Stimulated activated CD8-positive, alpha-beta memory T cell treated with anti-CD3 and anti-CD28 coated beads, Interleukin-2, amount 100 ng/mL, for 48 hours (primary cell): ENCODE measurements at places on chromosomes 12 and 14.

- DNase-seq, result no peak
These were observed 65.4 kb downstream of the C14orf132 start for GRCh38 chr14:96104469-96105057.

- no peak for DNase-seq
These were observed 245.8 kb upstream of the NAV3 start for GRCh38 chr12:77584860-77585259.

DNA sequence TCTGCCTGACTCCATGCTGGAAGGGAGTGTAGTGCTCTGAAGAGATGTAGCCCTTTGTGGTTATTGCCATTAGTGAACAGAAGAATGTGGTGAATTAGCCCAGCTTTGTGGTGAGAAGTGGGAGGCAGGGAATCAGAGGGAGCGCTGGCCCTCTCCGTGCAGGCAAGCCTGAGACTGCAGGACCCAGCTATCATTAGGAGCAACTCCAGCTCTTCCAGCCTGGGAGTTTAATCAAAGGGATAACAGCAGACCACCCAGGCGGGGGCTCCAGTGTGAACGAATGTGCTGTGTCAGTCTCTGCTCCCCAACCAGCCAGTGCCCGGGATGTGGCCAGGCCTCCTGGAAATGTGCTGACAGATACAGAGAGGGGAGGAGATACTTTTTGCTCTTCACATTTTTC, 142.7 kb downstream of the TTLL5 start:
- DNase-seq, result no peak

DNA sequence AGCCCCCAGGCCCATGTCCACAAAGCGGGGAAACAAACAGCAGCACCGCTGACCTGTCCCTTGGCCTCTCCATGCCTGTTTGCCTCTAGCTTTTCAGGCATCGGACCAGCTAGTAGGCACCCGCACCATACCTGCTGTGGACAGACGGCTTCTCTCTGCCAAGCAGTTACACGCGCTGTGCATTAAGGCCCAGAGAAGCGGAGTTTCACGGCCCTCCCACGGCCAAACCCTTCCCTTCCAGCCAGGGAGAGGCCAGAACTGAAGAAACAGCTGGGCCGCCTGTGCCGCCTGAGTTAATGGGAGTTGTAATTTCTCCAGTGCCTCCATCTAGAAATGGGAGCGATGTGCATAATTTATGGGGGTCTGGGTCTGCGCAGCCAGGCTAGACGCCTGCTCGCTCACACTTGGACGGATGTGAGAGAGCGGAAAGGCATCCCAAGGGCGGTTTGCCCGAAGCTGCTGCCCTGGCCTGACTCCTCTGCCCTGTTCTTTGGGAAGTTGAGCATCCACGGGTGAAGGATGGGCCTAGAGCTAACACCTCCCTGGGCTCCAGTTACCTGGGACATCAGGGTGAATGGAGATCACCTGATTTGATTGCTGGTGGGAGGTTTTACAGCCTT, 89.7 kb upstream of the BCL11B start:
- no peak for DNase-seq

- no peak for DNase-seq
These were observed 7.4 kb upstream of the EPS8 start for GRCh38 chr12:15796493-15797141.

- DNase-seq, result no peak
These were observed 105.2 kb downstream of the BBS10 start for GRCh38 chr12:76242813-76243550.

- DNase-seq, result no peak
These were observed 186.1 kb upstream of the EEA1 start for GRCh38 chr12:93115198-93115601.

DNA sequence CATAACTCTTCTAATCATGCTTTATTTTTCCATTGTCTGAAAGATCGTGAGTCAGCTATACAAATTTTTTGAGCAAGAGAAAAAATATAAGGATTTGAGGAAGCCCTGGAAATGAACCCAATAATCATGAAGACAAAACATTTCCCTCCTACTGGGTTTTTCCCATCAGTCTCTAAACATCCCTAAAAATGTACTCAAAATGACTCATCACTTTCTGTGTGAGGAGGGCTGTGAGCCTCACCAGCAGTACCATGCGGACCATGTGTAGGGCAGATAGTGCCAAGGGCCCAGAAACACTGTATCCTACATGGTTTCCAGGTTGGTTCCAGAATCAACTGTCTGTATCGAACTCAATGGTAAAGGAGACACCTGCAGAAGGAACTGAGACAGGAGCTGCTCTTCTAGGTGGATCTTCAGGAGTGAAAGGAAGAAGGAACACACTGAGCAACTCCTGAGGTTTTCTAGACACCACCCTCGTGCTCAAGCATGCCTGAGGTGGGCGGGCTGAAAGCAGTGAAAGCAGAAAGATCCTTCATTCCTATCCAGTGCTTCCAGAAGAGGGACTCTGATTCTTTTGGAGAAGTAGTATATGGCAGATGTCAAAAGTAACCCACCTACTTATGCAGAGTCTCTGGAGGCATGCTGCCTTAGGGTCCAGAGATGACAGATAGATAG, 48.6 kb upstream of the RHOJ start:
- DNase-seq, result no peak

DNA sequence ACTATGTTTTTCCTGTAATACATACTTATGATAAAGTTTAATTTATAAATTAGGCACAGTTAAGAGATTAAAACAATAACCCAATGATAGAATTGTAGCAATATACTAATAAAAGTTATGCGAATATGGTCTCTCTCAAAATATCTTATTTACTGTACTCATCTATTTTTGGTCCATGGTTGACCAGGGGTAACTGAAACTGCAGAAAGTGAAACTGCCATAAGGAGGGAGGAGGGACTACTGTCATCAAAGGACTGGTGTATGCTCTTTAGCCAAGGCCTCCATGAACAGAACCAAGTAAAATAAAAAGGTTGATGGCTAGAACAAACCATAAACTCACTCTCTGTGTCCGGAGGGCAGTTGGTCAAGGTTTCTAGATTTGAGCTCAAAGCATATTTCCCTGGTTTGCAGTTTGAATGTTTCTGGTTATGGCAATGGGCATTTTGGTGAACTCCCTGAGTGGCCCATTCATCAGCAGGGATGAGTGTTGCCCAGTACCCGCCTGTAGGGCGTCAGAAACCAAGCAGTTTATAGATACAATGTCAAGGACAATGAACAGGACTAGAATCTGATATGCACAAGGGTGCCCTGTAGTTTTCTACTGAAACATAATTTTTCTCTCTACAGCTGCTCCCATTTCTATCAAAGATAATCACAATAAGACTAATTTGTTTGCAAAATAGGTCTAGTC, 19.8 kb downstream of the LEMD3 start:
- DNase-seq, result no peak

DNA sequence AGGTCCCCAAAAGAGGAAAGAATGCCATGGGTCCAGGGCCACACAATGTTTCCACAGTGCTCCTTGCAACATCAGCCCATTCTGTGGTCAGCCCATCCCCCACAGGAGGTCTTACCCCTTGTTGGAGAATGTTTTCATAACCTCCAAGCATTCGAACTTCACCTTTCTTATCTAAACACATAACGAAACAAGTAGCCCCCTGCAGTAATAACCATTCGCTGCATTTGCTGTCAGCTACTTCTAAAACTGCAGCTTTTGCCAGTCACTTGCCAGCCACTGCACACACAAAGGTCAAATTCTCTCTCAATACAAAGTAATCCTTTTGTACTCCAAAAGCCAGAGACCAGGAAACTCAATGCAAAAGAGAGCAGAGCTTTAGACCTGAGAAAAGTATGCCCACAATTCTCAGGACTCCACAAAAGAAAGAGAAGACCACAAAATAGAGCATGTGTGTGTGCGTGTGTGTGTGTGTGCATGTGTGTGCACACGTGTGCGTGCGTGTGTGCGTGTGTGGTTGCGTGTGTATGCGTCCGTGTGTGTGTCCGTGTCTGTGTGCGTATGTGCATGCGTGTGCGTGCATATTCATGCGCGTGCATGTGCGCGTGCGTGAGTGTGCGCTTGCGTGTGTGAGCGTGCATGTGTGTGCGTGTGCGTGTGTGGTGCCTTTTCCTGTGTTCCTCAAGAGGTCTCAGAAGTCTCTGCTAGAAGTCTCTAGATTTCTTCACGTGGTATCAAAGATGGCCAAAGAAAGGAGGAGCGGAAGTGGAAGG, 31.7 kb upstream of the NINJ2 start:
- DNase-seq, result no peak

- DNase-seq, result no peak
These were observed 53.0 kb downstream of the TBC1D30 start for GRCh38 chr12:64877363-64878004.

GRCh38 chr12:85484387-85484786, 204.4 kb downstream of the ALX1 start:
- no peak for DNase-seq

GRCh38 chr14:95727056-95727700, 13.3 kb upstream of the TCL1A start:
- DNase-seq, result no peak

GRCh38 chr12:8527250-8528130, 13.2 kb downstream of the CLEC4E start:
- no peak for DNase-seq

DNA sequence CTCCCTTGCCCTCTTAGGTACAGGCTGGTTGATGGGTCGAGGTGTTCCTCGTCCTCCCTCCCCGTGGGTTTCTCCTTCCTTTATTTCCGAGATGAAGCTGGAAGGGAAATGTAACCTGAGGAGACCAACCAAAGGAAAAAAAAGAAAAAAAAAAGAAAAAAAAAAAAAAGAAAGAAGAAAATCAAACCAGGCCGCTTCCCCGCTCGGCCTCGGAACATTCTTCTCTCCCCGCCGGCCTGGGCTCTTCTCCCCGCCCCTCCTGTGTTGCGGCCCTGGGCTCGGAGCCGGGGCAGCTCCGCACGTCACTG, 1.6 kb upstream of the NFATC4 start:
- DNase-seq, result no peak

GRCh38 chr12:103523771-103524170, 28.0 kb upstream of the C12orf42 start:
- DNase-seq, result no peak

GRCh38 chr12:8123124-8123912, at the start of gene CLEC4A:
TSS of gene CLEC4A (plus strand) at chr12:8123617. CDS start at chr12:8123879, 262 bp downstream.
- no peak for DNase-seq

DNA sequence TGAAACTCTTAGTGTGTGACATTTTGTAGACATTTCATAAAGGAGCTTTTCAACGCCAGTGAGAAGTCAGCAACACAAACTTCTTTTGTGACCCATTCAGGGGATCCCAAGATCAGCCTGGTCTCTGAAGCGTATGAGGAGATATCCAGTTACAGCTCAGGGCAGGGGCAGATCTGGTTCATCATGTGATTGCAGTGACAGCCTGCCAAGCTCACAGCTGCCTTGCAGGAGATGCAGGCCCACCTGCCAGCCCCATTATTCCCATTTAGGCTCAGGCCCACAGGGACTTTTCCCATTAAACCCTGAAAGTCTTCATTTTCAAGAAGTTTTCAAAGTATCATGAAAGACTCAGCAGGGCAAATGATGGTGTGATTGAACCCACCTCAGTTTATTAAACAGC, 38.3 kb downstream of the SRGAP1 start:
- no peak for DNase-seq

DNA sequence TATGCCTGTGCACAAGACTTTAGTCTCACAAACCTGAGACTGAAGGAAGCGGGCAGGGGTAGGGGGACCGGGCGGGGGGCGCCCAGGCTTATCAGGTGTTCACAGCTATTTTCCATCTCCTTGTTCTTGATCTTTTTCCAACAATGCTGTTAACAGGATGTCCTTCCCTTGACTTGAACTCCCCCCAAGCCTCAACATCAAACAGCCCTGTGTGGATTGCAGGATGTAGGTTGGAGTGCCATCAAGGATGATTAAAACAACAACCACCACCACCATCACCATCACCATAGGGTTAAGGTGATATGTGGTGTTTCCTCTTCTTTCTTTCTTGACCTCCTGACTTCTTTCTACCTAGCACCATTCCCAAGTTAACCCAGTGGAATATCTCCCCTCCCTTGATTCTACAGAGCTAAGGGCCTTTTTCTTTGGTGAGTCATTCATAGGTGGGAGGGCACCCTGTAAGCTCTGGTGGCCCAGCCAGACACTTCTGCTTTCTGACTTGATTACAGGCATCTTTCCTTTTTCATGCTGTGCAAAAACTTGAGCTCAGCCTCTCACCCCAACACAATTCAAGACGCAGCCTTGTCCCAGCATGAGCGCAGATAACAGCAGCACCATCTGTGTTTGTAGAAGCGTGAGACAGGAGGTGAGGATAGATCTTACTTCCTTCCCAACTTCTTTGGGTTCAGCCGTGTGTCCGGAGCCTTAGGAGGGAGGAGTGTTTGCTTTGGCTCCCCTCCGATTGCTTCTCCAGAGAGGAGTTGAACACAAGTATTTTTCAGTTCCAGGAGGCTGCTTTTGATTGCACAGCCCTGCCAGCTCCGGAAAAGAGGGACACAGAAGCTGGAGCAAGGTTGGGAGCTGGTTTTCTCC, 26.8 kb downstream of the FLVCR2 start:
- DNase-seq, result no peak

DNA sequence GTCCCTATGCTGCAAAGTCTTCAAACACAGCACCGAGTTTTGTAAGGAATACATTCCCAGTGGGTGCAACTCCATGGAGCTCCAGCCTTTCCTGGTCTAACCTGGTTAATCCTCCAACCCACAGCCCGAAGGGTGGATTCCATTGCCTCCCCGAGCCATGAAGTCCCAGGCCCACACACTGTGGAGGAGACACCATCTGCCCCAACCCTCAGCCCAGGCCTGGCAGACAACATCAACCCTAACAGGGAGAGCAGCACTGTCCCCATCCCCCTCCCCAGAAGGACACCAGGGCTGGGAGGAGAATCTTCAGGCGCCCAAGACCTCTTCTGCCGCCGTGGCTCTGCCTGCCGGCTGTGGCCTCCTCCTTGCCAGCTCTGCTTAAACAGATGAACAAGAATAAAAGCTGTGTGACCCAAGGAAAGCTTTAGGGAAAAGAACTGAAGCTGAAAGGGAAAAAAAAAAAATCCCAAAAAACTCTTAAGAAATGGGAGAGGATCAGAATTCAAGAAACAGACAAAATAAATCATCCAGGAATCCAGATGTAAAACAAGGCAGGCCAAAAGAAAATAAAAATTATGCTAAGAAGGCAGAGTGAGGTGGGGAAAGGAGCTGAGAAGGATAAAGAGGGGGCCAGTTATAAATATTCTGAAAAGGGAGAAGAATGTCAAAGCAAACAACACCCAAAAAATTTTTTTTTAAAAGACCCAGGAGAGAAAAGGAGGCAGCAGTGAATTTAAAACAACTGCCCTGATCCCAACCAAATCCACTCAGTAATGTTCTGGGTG, 16.0 kb upstream of the ZFP36L1 start:
- no peak for DNase-seq

- DNase-seq, result no peak
These were observed 1.3 kb downstream of the KSR2 start for GRCh38 chr12:117967512-117967911.
